Small intestine (tissue), 16 donors: ENCODE measurements at places on chromosomes 6 and 20.
A peak's percentile ranks its signal among the peaks of the same experiment; 100 is the strongest.

- no peak for DNase-seq
These were observed 12.3 kb downstream of the TMEM30A start for GRCh38 chr6:75272145-75272840.

DNA sequence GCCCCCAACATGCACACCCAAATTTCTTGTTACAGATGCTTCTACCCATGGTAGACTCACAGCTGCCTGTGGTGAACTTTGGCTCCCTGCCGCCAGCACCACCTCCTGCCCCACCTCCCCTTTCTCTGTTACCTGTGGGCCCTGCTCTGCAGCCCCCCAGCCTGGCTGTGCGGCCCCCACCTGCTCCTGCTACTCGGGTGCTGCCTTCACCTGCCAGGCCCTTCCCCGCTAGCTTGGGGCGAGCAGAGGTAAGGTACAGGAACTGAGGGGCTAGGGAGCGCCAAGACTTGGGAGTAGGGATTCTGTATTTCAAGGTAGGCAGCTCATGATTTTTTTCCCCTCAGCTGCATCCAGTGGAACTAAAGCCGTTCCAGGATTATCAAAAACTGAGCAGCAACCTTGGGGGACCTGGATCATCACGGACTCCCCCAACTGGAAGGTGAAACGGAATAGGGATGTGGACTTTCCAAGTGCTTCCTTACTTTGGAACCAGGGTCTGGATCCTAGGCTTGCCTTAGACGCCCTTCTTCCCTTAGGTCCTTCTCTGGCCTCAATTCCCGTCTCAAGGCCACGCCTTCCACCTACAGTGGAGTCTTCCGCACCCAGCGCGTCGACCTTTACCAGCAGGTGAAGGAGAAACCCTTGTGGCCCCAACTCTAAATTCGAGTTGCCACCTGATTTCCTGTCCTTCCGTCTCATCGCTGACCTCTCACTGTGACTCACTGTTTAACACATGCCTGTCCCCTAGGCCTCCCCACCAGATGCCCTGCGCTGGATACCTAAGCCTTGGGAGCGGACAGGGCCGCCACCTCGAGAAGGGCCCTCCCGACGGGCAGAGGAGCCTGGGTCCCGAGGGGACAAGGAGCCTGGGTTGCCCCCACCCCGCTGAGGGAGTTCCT lies 15.5 kb downstream of the BAG6 start:
- DNase-seq, result no peak

DNA sequence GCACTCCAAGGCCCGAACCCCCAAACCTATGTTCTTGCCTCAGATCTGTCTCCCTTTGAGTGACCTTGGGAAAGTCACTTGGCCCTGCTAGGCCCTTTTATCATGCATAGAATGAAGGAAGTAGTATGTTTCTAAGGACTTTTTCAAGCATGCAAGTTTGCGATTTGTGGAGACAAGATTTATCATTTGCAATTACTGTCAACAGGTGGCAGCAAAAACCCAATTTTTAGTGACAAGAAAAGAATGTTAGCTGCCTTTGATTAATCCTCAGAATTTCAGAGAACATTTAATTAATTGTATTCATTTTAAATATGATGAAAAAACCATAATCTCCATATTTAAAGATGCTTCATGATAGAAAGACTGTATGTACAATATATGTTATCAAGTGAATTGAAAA lies 28.3 kb upstream of the PREP start:
- peak; percentile 73 for DNase-seq

GRCh38 chr6:73487473-73487872 lies 25.9 kb downstream of the MTO1 start:
- no peak for DNase-seq

DNA sequence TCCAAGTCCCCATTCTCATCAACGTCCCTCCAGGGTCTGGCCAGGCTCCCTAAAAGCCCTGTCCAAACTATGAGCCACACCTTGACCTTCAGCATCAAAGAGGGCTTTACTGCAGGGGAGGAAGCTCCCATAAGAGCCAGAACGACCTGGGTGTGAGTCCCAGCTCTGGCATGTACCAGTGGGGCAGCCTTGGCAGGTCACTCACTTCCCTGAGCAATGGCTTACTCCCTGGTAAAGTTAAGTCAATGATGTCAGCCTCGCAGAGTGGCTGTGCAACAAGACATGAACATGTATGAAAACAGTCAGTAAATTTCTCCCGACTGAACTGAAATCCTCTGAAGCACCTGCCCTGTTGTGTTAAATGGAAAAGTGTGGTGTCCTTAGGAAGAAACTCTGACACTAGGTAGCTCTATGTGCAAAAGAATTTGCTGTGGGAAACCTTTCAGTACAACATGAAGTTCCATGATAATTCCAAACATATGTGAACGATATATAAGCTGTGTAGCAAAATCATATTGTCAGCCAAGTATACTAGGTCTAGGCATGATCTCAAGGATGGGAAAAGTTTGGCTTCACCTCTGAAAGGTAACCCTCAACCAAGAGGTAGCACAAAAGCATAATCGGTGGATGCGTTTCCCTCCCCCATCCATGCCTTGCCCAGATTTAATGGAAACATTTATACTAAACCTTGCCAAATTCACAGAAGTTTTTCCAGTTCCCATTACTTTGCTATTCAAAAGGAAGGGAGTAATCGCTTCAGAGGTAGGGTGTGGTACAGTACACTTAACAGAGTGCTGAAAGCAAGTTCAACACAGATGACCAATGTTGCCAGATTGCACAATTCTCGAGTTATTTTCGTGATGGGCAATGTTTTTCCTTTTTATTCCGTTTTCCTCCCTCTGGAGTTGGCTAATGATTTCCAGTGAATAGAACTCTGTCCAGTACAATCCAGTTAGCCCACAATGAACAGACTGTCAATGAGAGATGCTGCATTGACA lies 49.0 kb upstream of the RANBP9 start:
- no peak for DNase-seq

DNA sequence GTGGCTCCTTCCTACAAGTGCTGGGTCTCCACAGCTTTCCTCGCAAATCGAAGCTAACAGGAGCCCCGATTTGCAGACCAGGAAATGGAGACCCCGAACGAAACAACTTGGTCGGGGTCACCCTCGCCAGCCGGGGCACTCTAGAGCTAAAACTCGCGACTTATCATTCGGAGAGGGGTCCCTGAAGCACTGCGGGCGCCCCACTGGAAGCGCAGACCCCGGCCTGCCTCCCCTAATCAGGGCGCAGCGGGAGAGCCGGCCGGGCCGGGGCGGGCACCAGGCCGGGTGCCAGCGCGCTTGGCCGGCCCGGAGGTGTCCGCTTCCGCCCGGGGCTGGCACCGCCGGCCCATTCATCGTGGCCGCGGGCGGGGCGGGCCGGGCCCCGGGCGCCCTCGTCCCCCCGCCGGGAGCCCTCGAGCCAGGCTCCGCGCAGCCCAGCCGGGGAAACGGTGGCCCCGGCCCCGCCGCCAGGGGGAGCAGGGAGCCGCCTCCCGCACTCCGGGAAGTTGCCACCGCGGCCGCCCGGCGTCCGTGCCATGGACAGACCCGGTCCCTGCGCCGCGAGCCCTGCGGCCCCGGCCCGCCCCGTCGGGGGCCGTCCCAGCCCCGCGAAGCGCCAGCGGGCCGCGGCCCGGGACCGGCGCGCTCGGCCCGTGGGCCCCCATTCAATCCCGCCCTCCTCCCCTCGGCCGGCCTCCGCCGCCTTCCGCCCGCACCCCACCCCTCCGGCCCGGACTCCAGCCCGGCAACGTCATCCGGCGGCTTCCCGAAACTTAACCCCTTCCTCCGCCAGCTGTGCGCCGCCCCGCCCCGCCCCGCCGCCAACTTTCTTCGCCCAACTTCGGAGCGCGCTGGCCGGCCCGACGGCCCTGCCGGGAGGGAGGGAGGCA lies 961 bp downstream of the RRBP1 start:
- DNase-seq, result peak; percentile 91

DNA sequence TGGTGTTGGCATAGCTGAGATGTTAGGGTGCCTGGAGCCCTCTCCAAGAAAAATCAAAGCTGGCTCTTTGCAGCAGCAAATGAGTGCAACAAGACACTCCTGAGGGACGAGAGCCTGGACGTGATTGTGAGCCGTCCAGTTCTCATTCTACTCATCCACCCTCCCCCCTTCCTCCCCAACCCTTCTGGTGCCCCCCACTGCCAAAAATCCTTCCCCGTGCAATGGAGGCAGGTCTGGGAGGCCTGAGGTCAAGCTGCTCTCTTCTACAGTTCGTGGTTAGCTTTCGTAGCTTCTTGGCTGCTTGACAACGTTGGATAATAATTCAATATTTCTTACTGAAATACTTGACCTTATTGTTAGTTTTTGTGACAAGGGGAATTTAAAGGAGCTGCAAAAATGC lies 185.3 kb upstream of the SUPT3H start:
- no peak for DNase-seq

GRCh38 chr20:17626217-17627007 lies 55.6 kb downstream of the RRBP1 start:
- peak; percentile 46 for DNase-seq

GRCh38 chr6:128337619-128338018 lies 182.8 kb downstream of the PTPRK start:
- no peak for DNase-seq

GRCh38 chr6:118630067-118630466 lies 21.3 kb downstream of the CEP85L start:
- DNase-seq, result no peak

GRCh38 chr6:170190046-170190445 lies 100.8 kb downstream of the DLL1 start:
- DNase-seq, result no peak

DNA sequence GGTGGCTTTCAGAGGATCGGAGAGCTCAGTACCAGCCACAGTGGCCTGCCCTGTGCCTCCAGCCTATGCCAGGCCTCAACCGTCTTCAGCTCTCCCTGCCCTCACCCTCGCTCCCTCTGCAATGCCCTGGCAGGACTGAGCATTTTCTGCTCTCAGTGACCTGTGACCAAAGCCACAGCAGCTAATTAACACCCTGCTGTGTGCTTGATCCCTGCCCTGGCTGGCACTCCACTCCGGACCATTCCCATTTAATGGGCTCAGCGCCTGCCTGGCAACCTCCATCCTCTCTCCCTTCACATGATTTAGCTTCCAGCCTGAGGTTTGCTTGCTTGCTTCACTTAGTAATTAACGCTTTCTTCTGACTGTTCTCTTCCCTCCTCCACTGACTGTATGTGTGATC lies 287.5 kb downstream of the LRFN2 start:
- no peak for DNase-seq

DNA sequence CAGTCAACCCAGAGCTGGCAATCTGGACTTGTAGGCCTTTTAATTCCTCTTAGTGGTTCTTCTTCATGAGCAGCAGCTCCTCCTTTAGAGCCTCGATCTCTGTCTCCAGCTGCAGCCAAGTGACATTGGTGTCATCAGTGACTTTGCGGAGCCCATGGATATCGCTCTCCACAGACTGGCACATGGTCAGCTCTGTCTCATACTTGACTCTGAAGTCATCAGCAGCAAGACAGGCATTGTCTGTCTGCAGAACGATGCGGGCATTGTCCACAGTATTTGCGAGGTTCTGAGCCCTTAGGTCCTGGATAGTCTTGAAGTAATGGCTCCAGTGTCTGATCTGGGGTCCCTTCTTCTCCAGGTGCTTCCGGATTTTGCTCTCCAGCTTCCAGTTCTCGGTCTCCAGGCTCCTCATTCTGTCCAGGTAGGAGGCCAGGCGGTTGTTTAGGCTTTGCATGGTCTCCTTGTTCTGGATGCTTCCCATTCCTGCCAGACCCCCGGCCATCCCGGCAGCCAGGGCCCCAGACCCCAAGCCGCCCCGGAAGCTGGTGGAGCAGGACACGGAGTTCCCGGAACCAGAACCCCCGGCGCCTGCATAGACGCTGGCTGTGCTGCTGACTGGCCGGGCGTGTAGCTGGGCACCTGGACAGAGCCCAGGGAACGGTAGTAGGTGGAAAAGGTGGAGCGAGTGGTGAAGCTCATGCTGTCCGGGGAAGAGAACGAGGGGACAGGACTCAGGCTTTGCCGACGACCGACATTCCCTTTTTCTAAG lies 15.1 kb downstream of the RFPL4B start:
- no peak for DNase-seq

GRCh38 chr6:120354452-120355098 lies 979.7 kb downstream of the TBC1D32 start:
- DNase-seq, result no peak

DNA sequence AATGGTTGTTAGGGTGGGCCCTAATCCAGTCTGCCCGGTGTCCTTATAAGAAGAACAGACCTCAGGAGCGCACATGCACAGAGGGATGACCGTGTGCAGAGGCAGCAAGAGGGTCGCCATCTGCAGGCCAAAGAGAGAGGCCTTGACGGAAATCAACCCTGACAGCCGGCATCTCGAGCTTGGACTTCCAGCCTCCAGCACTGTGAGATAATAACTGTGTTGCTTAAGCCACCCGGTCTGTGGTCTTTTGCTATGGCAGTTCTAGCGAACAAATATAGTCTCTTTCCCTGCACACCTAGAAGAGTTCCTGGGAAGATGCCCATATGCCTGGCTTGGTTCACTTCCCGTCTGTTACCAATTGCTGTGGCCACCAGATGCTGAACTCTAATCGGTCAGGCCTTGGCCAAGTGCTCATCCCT lies 35.3 kb upstream of the PTGIS start:
- DNase-seq, result peak; percentile 35

DNA sequence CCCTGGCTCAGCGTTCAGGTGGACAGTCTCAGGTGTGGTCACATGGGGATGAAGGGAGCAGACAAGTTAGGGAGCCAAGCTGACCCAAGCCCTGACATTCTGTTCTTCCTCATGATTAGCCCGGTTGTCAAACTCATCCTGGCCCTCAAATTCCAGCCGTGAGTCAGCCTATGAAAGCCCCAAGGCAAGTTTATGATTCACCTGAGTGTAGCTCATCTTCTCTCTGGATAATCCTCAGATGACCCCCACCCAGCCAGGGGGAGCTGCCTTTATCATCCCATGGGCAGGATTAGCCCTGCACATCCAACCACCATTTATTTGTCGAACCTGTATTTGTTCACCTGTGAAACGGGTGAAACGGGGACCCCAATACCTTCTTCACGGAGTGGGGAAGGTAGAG lies 161.9 kb downstream of the DHX35 start:
- DNase-seq, result no peak

DNA sequence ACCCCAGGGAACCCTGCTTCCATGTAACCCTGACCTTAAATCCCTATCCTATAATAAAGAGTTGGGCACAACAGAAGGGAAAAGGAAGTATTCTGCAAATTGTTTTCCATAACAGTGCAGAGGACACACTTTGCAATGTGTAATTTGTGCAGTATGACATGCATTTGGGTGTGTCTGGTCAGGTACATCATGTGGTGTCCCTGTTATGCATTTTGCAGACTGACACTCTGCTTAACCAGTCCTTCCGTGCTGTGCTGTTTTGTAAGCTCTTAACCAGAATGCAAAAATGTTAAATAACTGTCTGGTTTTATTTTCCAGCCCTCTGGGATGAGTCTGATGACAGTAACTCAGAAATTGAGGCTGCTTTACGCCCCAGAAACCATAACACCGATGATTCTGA lies 57.0 kb upstream of the XRN2 start:
- DNase-seq, result no peak

- no peak for DNase-seq
These were observed 11.5 kb upstream of the PDYN start for GRCh38 chr20:2005359-2005758.

DNA sequence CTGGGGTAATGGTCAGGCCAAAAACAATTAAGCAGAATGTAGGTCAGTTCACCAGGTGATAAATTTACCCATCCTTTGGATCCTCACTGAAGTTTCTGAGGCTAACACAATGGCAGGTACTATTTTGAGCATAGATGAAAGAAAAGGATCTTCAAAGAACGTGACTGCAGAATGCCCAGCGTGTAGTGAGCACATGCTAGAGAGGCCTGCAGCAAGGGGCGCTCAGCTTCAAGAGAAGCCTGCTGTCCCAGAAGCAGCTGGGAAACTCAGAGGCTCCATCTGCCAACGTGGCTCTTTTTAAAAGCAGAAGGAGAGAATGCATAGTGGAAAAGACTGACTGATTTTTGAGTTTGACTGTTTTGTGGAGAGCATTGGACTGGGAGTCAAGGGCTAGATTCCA lies 57.4 kb downstream of the CD83 start:
- DNase-seq, result no peak

- DNase-seq, result no peak
These were observed 112.3 kb upstream of the MARCKS start for GRCh38 chr6:113744861-113745260.
